KG1 (cell line): ENCODE measurements at places on chromosomes 11 and 22.

GRCh38 chr11:9386901-9387300 is 2.4 kb downstream of the IPO7 start:
- DNase-seq, result no peak

GRCh38 chr11:76771446-76772099 is 11.6 kb upstream of the TSKU start:
- no peak for DNase-seq

DNA sequence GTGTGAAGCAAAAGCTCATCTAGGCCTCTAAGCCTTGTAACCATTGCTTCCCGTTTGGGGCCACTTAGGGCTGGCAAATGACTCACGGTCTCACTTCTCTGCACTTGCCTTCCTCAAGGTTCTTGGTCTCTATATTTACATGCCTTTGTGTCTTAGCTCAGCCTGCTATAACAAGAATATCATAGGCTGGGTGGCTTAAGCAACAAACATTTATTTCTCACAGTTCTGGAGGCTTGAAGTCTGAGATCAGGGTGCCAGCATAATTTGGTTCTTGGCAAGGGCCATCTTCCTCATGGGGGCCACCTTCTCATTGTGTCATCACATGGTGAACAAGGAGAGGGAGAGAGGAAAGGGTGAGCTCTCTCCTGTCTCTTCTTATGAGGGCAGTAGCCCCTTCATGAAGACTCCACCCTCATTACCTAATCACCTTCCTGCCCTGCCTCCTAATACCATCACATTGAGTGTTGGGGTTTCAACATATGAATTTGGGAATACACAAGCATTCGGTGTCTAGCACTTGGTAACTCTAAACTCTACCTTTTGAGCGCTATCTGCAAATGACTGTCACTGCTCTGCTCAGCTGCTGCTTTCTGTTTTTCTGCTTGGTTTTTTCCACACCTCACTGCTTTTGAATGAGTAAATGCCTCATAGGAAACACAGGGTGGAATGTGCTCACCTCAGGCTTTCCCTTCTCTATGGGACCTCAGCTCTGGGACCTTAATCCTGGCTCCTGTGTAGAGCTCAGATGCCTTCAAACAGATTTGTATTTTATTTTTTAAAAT is 16.2 kb upstream of the ME3 start:
- peak; percentile 34 for DNase-seq

DNA sequence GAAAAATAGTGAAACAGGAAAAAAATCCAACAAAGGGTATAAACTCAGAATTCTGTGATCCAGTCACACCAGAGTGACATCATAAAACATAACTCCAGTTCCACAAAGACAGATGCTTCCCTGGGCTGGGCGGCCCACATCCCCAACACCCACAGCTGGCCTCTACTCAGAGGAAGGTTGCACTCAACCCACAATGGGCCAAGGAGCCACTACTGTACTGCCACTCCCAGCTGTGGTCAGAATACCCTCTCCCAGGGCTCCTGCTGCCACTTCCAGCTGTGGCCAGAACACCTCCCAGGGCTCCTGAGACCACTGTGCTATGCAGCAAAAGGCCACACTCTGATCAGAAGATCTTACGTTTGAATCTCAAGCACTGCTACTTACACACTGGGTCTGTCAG is 18.3 kb downstream of the SMCO4 start:
- DNase-seq, result no peak

DNA sequence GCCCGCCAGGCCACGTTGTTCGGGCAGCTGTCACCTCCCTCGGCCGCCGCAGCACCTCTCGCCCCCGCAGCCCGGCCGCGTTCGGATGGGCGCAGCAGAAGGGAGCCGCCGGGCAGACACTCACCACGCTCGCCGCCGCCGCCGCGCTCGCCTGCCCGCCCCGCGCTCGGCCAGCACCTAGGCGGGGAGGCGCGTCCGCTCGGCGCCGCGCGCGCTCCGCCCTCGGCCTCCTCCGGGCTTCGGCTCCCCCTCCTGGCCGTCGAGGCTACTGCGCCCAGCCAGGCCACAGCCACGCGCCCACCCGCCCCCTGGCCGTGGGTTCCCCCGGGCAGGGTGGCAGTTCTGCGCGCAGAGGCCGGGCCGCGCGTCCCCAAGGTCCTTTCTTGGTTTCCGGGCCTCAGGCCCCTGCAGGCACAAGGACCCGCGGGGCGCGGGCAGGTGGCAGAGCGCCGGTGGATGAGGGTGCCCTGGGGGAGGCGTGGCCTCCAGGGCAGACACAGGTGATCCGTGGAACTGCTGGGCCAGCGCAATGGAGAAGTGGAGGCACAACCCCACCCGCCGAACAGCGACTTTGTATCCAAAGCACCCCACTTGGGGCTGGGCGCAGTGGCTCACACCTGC is at the start of gene SLC25A22:
TSS of gene SLC25A22 (minus strand) at position 189 of the 621 bp plus-strand sequence. CDS start 3,275 bp downstream, outside the sequence.
- peak; percentile 73 for DNase-seq

DNA sequence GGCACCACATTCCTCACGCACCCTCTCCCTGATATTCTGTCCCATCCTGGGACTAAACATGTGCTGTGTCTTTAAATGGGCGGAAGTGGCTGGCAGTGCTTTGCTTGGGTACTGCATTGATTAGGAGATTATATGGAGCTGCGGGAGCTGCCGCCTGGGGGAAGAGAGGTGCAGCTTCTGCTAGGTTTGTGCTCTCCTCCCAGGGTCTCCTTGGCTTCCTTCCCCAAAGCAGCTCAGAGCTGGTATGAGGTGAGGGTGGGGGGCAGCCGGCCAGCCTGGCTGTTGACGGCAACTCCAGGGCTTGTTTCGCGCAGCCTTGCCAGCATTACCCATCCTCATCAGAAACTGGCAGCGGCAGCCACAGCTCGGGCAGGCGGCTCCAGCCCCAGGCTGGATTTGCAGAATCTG is 95.4 kb downstream of the GRAMD1B start:
- DNase-seq, result no peak

- DNase-seq, result no peak
Measured at GRCh38 chr11:36339888-36340287, 43.8 kb downstream of the PRR5L start.

GRCh38 chr22:46588279-46589140 is 31.7 kb upstream of the GRAMD4 start:
- DNase-seq, result no peak

GRCh38 chr11:12897867-12898266 is 111.2 kb upstream of the RASSF10 start:
- no peak for DNase-seq

DNA sequence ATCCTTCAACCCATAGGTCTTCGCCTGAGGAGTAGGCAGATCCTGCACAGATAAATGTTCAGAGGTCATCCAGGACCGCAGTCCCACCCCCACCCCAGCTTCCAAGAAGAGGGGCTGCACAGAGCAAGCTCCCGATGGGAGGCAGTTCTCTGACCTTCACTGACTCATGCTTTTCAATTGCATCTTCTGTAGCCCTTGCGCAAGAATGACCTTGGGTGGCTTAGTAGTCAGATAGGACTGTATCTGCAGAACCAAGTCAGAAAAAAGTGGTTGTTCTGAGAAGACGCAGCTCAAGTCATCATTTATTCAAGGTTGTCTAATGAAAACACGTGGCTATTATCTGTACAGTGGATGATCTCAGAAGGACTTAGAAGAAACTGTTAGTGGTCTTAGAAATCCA is 16.4 kb upstream of the GRAMD1B start:
- DNase-seq, result no peak

- DNase-seq, result no peak
Measured at GRCh38 chr11:86513746-86514373, 139.2 kb downstream of the CCDC81 start.

DNA sequence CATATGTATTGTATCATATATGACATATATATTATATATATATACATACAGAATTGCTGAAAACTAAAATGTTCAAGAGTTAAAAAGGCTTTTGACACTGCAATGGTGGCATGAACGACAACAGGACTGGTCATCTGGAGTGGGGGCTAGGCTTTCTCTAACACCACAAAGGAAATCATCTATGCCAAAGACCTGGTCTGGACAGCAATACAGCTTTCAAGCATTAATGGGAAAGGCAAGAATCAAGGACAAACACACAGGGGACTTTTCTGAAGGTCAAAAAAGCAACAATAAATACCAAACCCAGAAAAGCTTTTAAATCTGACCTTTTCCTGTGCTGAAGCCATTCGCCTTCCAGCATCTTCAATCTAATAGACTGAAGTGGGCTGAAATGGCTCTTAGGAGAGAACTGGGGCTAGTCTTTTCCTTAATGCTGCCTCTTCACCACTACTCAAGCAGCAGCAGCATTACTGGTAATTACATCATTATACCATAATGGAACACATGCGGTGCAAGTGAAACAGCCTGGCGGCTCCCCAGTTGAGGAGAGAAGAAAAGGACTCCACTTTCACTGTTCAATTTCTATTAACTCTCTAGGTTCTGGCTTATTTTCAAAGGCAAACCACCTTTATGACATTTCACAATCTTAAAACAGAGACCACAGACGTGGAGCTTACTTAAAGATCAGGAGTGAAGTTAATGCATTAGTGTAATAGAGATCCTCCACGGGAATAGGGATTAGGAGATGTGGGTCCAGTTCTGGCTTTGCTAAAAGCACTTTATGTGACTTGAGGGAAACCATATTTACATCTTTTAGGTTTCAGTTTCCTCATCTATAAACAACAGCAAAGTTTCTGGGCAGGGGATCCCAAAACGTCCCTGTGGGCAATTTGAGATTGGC is 63.0 kb downstream of the GAB2 start:
- no peak for DNase-seq

GRCh38 chr11:68854273-68854958 is 12.7 kb upstream of the CPT1A start:
- no peak for DNase-seq

GRCh38 chr22:19352766-19353165 is 61.2 kb upstream of the CLTCL1 start:
- no peak for DNase-seq
